NCI-H1105 (cell line): ENCODE measurements at places on chromosomes 6 and 20.

GRCh38 chr6:41578217-41579087 is 32.3 kb downstream of the FOXP4 start:
- no peak for DNase-seq

- no peak for DNase-seq
These were observed 91.3 kb upstream of the GGTLC1 start for GRCh38 chr20:24079661-24080412.

DNA sequence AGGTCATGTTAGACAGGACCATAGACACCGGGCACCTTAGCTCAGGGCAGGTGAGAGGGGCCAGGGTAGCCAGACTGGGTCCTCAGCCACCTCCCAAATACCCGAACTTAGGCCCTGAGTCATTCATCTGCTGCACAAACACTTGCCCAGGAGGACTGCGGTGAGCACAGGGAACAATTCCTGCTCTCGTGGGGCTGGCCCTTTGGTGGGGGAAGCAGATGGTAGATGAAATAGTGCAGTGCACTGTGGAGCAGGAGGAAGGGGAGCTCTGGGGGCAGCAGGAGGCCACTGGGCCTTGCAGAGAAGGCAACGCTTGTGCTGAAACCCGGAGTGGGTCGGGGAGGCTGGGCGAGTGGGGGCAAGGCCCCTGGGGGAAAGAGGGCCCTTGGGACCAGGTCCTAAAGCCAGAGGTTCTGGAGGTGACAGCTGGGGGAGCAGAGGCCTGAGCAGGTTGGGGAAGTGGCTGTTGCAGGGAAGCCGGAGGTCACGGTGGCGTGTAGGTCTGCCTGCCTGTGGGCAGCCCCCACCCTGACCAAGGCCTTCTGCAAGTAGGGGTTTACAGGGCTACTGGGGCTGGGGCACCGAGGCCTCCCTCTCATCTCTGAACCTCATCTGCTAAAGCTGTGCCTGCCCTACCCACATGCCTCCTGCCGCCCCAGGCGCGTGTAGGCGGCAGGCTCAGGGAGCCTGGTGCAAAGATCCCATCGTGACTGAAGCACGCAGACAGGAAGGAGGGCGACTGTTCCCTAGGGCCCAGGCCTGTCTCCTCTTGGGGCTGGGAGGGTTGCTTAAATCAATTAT is 4.7 kb upstream of the NPBWR2 start:
- DNase-seq = no peak

- DNase-seq = peak; percentile 97
These were observed 3.5 kb downstream of the MYLK2 start for GRCh38 chr20:31822421-31823330.

DNA sequence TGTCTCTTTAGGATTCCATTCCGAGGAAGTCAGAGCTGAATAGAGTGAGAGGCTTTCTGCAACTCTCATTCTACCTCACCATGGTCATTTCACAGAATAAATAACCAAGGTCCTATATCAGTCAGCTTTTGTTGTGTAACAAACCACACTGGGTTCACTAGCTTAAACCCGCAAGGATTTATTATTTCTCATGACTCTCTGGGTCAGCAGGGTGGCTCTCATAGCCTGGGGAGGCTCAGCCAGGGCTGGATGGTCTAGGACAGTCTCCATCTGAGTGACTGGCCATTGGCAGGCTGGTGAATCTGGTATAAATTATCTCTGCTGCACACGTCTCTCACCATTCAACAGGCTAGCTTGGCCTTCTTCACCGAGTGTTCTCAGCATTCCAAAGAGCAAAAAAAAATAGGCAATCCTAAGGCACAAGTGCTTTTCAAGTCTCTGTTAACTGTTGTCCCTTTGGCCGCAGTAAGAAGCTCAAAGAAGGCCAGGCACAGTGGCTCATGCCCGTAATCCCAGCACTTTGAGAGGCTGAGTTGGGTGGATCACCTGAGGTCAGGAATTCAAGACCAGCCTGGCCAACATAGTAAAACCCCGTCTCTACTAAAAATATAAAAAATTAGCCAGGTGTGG is 39.7 kb downstream of the ISM1 start:
- no peak for DNase-seq

GRCh38 chr6:159065759-159066329 is 21.1 kb upstream of the TAGAP start:
- no peak for DNase-seq

DNA sequence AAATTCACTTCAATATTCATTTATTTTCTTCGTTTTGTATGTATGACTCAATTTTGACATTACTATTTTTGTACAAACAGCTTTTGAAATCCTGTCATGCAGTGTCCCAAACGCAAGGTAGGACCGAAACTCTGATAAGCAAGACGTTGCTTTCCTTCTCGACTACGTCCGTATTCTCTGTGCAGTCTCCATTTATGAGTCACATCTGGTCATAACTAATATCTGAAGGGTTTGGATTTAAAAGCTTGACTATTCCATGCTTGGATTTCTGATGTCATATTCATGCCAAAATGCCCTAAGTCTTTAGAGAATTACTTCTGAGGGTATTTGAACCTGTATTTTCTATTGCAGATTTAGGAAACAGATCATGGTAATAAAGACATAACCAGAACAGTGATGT is 37.8 kb upstream of the LAMP5 start:
- no peak for DNase-seq

GRCh38 chr20:51985013-51985415 is 182.7 kb upstream of the SALL4 start:
- DNase-seq = no peak
